ENCODE measurements at places on chromosomes 13 and 19.

GRCh38 chr13:103799028-103799427, 732.8 kb upstream of the SLC10A2 start:
- no peak for DNase-seq

DNA sequence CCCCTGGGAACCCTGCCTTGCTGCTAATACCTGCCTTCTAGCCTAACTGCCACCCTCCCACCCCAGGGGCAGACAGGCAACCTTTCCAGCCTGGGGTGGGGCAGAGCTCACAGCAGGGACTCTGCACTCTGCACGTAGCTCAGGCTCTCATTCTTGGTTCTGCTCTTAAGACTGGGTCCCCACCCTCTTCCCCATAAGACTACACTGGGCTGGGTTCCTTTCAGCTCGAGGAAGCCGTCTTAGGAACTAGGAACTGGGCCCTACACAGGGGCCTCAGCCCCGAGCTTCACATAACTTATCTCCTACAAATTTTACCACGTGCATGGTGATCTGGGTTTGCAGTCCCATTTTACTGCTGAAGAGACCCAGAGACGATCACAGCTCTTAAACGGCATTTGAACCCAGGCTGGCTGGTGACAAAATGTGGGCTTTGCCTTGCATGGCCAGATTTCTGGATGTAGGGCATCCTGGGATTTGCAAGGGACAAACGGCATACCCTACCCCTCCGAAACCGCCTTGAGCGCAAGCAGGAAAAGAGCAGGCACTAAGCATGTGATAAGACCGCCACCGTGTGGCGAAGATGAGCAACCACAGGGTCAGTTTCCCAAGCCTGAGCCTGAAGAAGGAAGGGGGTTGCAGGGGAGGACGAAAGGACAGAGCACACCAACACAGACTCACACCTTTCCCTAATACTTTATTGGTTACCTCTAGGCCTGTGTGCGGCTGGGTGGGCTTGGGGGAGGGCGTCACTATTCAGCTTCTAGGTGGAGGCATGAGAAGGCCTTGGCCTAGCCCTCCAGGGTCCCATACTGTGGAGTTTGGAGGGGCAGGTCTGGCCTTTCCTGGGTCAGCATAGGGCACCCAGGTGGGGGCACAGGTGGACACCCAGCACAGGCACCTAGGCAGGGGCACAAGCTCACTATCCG, 5.1 kb downstream of the JUNB start:
- DNase-seq: peak; percentile 84

DNA sequence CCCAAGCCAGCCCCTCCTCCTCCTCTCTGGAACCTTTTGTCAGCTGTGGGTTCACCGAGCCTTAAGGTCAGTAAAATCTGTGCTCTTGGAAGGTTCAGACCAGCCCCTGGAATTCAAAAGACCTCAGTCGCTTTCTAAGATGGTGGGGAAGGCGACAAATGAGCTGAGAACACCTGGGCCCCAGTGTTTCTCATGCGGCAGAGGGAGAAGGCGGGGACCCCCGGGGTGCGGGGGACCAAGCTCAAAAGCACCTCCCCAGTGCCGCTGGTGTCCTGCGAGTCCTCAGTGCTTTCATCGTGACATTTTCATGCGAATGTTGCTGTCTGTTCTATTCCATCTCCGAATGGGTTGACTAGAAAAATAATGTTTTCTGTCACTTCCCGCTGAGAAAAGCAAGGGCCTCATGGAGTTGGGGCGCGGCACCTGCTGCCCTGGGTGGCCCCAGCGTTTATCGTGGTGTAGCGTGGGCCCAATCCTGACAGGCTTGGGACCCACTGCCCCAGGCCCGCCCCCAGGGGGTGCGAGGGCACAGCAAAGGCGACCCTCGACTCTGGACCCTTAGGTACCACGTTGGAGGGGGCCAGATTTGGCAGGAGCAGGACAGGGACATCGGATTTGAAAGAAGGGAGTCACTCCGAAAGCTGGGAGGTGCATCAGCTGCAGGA, 751 bp upstream of the NTN5 start:
- DNase-seq: peak; percentile 48

- no peak for DNase-seq
Observed at GRCh38 chr19:43416951-43417623, 2.4 kb downstream of the TEX101 start.

DNA sequence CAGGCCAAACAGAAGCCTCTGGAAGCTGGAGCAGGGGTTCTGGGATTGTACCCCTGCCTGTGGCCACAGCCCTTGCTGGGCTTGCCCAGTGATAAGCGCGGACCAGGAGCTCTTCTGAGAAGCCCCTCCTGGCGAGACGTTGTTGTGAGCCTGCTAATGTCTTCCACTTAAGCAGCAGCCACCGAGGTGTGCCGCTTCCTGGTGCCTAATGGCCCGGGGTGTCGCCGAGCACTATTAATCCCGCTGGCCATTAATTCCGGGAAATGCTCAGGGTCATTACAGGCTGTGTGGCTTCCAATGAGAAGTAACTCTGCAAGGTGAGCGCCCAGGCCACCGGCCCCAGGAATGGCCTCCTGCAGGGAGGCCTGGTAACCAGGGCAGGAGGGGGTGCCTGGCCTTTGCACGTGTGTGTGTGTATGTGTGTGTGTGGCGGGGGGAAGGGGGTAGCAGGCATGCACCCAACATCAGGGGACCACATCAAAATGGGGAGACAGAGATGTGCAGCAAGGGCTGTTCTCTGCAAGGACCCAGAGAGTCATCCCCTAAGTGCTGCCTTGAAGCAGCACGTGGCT, 175.0 kb downstream of the URI1 start:
- DNase-seq: peak; percentile 39

GRCh38 chr19:38975861-38976271, 324 bp upstream of the FBXO17 start:
- DNase-seq: no peak

DNA sequence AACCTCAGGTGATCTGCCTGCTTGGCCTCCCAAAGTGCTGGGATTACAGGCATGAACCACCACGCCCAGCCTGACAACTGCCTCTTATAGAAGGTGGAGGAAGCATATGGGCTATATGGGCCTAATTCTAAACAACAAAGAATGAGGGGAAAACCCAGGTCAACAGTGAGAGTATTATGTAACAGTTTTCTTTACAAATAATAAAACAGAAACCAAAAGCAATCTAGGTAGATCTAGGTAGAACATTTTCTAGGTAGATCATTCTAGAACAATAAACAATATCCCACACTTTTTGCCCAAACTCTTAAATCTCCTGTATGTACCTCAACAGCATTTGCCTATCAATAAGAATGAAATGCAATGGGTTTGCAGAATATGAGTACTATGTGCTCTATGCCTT, 267.4 kb downstream of the ABCC4 start:
- DNase-seq: no peak

GRCh38 chr13:24168979-24169378, 8.5 kb downstream of the SPATA13 start:
- DNase-seq: no peak

- DNase-seq: peak; percentile 32
Observed at GRCh38 chr13:74246487-74246886, 112.3 kb upstream of the KLF12 start.

- no peak for DNase-seq
Observed at GRCh38 chr19:14450168-14450874, 17.2 kb downstream of the PKN1 start.

GRCh38 chr13:22080832-22081231, 410.0 kb downstream of the FGF9 start:
- DNase-seq: no peak

GRCh38 chr13:68897331-68897928, 1210.2 kb upstream of the ATXN8OS start:
- no peak for DNase-seq

GRCh38 chr13:77359171-77359570, 32.3 kb upstream of the MYCBP2 start:
- no peak for DNase-seq

GRCh38 chr19:28685802-28686201, 527.1 kb downstream of the UQCRFS1 start:
- DNase-seq: no peak

GRCh38 chr13:74438901-74439300, 304.7 kb upstream of the KLF12 start:
- no peak for DNase-seq

DNA sequence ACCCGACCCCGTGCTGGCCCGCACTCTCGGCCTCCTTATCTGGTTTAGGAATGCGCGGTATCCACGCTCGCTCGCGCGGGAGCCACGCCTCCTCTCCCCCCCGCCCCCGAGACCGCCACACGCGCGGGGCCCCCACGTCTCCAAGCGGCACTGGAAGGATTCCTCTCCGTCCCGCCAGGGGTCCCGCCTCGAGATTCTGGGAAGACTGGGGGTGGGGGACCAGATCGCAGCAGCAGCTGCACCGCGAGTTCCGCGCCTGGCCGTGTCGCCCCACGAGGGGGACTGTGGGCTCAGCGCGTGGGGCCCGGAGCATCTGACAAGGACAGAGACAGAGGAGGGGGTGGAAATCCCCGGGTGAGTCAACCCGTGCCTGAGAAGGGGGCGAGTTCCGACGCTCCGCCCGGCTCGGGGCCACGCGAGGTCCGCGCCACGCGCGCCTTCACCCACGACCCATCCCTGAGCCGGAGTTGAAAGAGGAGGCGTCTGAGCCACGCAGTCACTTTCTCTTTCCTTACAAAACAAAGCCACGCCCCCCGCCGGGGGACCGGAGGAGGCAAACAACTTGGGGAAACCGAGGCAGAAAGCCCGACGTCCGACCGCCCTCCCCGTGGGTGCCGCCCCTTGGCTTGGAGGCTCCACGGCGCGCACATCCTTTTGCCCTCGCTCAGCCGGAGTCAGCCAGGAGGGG, 814 bp downstream of the S1PR2 start:
- DNase-seq: peak; percentile 72

GRCh38 chr19:42172261-42172660, 40.0 kb upstream of the POU2F2 start:
- no peak for DNase-seq

GRCh38 chr13:32474999-32475792, 47.3 kb upstream of the N4BP2L1 start:
- no peak for DNase-seq

DNA sequence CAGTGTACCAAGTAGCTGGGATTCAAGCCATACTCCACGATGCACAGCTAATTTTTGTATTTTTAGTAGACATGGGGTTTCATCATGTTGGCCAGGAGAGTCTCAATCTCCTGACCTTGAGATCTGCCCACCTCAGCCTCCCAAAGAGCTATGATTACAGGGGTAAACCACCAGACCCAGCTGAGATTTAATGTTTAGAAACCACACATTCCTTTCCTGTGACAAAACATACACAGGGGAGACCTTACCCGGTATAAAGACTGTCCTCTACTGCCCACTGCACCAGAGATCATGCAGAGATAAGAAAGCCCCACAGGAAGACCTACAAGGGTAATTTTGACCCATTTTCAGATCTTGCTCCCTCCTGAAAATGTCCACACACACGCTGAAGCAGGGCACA, 22.8 kb upstream of the ZNF83 start:
- no peak for DNase-seq

GRCh38 chr13:73473016-73473415, 414.2 kb downstream of the KLF5 start:
- no peak for DNase-seq

- DNase-seq: peak; percentile 10
Observed at GRCh38 chr13:75102001-75102716, 379.8 kb downstream of the TBC1D4 start.

DNA sequence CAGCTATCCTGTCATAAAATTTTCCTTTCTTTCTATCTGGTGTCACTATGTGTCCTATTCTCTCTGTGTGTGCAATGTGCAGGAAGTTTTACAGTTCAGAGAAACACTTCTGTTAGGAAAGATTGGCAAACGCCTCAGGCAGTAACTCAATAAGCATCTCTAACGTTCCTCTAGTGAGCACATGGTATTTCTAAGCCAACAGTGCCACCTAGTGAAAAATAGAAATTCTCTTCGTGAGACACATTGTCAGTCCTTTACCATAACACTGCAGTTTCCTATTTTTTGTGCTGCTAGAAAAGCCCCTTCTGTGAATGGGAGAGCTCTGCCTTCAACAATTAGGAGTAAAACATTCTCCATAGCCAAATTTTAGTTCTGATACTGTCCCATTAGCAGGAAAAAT, 50.7 kb downstream of the ZNF723 start:
- no peak for DNase-seq

- DNase-seq: no peak
Observed at GRCh38 chr13:113762538-113762937, 3.5 kb downstream of the TMEM255B start.

DNA sequence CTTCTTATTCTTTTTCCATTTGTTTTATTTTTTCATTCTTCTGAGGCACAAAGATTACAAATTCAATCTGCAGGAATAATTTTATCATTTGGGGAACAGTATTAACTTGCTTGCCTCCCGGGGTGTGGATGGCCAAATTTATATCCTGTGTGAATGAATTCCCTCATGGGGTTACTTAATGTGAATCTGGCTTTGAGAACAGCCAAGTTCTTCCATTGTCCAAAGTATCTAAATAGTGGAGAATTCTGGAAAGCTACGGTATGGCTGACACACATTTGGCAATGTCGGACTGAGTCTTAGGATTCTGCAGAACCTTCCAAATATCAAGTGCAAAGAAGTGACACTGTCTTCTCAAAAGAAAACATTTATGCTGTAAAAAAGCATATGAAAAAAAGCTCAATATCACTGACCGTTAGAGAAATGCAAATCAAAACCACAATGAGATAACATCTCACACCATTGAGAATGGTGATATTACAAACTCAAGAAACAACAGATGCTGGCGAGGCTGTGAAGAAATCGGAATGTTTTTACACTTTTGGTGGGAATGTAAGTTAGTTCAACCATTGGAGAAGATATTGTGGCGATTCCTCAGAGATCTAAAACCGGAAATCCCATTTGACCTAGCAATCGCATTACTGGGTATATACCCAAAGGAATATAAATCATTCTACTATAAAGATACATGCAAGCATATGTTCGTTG, 620.2 kb downstream of the EFNB2 start:
- no peak for DNase-seq

GRCh38 chr19:30091456-30091855, 149.4 kb downstream of the URI1 start:
- DNase-seq: no peak

DNA sequence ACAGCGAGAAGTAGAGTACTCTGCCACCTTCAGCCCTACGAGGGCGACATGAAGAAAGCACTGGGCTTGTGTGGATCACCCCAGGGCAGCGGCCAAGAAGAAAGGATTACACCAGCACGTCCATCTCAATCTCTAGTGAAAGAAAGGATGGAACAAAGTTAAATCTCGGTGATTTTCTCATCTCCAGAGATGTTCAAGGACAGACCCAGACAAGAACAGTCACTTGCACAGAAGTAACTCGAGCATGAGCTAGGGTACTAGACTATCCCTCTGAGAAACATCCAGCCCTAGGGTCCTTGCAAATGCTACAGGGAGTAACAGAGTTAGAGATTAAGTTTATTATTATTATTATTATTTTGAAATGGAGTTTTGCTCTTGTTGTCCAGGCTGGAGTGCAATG, 106.7 kb downstream of the CRYL1 start:
- no peak for DNase-seq

- DNase-seq: no peak
Observed at GRCh38 chr13:98742961-98743360, 9.5 kb downstream of the SLC15A1 start.

- no peak for DNase-seq
Observed at GRCh38 chr13:45670189-45670885, 31.8 kb upstream of the CBY2 start.

GRCh38 chr19:4776436-4777211, 14.9 kb upstream of the FEM1A start:
- no peak for DNase-seq

- no peak for DNase-seq
Observed at GRCh38 chr19:49423985-49424303, 703 bp upstream of the PTH2 start.
